ENCODE measurements at places on chromosomes 13 and 19. TPM values are rescaled to one million over a fixed set of nuclear protein-coding genes. Genes with fewer than 3 reads are reported as not detected.

DNA sequence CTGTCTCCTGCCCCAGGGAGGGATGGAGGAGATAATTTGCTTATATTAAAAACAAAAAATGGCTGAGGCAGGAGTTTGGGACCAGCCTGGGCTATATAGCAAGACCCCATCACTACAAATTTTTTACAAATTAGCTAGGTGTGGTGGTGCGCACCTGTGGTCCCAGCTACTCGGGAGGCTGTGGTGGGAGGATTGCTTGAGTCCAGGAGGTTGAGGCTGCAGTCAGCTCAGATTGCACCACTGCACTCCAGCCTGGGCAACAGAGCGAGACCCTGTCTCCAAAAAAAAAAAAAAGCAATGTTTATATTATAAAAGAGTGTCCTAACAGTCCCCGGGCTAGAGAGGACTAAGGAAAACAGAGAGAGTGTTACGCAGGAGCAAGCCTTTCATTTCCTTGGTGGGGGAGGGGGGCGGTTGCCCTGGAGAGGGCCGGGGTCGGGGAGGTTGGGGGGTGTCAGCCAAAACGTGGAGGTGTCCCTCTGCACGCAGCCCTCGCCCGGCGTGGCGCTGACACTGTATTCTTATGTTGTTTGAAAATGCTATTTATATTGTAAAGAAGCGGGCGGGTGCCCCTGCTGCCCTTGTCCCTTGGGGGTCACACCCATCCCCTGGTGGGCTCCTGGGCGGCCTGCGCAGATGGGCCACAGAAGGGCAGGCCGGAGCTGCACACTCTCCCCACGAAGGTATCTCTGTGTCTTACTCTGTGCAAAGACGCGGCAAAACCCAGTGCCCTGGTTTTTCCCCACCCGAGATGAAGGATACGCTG lies 184.0 kb downstream of the KDM4B start:
- no peak for DNase-seq

The FGF21 gene
- total RNA-seq = not detected

GRCh38 chr13:87872813-87873212 lies 201.6 kb downstream of the SLITRK5 start:
- DNase-seq = no peak

The THAP8 gene
- 1.3 TPM for total RNA-seq

DNA sequence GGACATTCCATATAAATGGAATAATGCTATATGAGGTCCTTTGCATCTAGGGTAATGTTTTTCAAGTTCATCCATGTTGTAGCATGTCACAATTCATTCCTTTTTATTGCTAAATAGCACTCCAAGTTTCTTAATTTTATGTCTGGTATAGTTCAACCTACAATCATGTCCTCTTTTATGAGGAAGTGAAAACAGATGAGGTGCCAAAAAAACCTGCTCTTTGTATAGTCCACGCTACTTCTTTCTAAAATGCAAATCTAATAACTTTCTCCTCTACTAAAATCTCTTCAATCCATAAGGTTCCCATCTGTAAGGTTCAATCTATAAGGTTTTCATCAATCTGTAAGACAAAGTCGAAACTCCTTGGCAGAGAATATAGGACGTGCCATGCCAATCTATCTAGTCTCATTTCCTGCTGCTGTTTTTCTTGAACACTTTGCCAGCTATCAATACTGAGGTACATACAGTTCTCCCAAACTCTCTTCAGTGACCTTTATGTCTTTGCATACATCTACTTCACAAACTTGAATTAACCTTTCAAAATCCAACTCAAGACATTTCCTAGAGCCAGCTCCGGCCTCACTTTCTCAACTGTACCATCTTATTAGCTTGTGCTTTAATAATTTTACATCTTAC lies 33.7 kb downstream of the INTS6 start:
- DNase-seq = no peak

DNA sequence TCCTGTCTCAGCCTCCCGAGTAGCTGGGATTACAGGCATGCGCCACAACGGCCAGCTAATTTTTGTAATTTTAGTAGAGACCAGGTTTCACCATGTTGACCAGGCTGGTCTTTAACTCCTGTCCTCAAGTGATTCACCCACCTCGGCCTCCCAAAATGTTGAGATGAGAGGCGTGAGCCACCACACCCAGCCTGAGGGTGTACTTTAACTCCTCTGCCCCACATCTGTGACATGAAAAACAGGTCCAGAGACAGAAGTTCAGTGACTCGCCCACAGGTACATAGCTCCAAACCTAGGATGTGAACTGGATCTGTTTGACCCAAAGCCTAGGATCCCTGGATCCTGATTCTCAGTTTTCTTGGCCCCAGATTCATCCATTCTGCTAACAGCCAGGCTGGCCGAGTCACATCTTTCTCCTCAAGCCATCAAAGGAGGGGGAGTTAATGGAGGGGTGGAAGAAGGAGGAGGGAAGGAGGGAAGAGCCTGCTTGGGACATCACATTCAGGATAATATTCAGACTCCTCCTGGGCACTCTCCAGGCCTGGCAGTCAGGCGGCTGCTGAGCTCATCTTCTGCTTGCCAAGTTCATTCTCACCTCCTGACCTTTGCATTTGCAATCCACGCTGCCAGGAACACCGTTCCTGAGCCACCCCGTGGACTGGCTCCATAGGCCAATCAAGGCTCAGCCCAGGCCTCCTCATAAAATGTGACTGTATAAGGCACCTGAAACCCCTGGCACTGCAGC lies 3.1 kb downstream of the SPC24 start:
- DNase-seq = no peak

DNA sequence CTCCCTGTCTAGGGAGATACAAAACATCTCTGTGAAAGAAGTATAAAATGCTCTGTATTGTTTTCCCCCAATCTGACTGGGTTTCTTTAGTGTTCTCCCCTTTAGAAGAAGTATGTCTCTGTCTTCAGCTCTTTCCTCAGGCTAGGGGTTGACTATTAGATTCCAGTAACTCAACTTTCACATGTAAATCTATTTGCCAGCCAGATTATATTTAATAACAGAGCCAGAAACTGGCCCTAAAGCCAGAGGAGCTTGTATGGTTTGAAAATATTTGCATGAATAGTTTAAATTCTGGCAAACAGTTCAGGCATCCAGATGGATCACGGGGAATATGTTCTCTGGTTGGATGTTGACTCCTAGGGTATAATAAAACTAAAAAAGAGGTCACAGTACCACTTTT lies 22.3 kb upstream of the CYSLTR2 start:
- DNase-seq = no peak

DNA sequence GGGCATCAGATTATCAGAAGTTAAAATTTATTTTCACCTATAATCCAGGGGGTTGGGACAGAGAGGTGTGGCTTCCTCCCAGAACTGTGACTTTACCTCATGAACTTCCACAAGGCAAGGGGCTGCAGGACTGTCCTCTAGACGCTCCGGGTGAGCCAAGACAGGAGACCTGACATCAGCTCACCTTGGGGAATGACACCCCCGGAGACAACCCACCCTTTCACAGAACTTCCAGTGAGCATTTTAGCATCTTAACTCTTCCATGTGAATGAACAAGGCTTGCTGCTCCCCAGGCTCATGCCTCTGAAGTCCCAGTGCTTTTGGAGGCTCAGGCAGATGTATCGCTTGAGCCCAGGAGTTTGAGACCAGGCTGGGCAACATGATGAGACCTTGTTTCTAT lies 29.4 kb upstream of the TFDP1 start:
- no peak for DNase-seq

- no peak for DNase-seq
These were observed 96.1 kb upstream of the MBNL2 start for GRCh38 chr13:97125810-97126738.

The ACTMAP gene
- total RNA-seq = 10.6 TPM

DNA sequence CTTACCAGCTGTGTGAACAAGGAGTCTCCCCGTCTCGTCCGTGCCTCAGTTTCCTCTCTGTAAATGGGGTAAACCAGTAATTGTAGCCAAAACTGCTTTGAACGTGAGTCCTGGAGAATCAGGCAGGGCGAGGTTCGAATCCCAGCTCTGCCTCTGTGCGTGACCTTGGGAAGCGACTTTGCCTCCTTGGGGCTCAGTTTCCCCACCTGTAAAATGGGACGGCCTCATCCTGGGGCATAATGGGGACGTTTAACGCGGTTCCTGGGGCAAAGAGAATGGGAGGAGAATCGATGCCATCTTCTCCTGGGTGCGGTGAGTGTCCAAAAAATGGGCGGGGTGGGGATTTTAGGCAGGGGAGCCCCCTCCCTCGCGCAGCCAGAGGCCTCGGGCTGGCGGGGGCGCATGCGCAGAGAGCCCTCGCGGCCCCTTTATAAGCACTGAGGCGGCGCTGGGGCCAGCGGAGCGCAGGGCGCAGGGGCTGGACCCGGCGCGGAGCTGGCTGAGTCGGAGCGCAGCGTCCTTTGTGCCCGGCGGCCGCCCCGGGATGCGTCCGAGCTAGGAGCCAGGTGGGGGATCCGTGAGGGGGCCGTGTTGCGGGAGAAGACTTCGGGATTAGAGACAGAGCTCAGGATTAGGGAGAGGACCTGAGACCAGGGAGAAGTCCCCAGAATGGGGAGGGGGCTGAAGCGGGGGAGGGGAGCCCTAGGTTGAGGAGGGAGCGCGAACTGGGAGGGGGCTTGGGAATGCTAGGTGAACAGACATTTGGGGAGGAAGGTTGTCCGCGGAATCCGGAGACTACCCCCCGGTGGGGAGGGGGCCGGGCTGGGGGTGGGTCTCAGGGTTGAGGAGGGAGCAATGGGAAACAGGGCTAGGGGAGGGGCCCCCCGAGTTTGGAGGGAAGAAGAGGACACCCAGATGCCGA lies at the start of gene NCAN:
NCAN (plus strand) TSS at position 460 of the 922 bp plus-strand sequence. CDS start 4,996 bp downstream, outside the sequence.
- DNase-seq = no peak

The VSTM2B gene
- total RNA-seq = not detected

The TYROBP gene
- total RNA-seq = 6.4 TPM

The KCNJ14 gene
- 1.8 TPM for total RNA-seq

DNA sequence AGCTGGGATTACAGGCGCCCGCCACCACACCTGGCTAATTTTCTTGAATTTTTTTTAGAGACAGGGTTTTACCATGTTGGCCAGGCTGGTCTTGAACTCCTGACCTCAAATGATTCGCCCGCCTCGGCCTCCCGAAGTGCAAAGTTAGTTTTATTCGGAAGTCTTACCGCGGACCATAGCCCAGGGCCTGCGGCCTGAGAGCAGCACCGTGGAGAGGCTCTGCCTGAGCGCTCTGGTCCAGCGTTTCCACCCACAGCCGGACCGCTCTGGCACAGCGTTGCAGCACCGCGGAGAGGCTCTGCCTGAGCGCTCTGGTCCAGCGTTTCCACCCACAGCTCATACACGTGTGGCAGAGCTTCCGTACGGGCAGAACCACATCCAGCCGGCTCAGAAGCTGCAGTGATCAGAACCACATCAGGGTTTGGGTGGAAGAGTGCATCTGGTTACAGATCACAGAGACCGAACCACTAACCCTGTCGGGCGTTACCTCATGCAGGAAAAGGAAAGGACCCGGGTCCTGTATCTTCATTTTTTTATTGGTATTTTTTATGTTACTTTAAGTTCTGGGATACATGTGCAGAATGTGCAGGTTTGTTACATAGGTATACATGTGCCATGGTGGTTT lies 102.4 kb upstream of the SOX1 start:
- DNase-seq = no peak

The CD22 gene
- not detected for total RNA-seq

DNA sequence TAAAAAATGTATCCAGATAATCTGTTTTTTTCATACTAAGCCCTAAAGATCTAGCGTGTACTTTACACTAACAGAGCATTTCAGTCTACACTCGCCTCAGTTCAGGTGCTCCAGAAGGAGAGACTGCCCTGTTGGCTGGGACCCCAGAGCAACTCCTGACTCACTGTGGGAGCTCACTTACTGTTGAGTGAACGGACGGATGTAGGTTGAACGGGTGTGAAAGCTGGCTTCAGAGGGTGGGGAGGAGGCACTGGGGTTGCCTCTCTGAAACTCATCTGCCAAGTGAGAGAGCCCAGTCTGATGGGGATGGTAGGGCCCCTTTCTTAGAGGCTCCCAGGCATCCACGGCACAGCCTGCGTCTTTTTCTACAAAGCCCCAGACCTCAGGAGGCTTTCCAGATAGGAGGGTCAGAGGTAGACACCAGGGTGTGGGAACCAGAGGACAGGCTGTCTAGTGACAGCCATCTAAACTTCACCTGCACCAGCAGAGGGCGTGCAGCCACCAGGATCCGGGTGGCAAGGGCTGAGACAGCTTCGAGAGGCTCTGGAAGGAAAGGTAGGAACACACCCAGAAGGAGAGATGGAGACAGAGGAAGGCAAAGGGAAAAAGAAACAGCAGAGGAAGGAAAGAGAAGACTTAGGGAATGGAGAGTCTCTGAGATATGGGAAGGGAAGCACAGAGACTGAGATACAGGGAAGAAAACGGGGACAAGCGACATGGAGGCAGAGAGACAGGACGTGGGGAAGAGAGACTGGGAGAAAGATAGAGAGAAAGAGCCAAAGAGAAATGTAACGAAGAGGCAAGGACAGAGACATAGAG lies 3.7 kb downstream of the KASH5 start:
- peak; percentile 74 for DNase-seq

DNA sequence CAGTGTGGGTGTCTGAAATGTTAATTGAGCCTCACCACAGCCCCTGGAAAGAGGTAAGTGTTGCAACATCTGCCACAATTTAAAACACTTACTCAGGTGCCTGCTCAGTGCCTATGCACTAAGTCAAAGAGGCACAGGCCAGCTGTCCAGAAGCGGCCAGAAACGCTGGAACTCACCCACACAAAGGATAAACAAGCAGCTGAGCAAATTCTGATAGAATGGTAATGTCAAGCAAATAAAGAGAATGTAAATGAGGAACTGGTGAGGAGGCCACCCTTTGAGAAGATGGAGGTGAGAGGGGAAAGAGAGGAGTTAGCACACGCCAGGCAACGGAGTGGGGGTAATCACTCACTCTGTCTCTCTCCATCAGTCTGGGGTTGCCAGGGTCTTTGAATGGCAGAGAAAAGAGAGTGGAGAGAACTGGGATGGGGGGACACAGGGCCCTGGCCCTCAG lies 67.7 kb upstream of the SERP2 start:
- DNase-seq = no peak

- DNase-seq = no peak
These were observed 23.5 kb downstream of the SLAIN1 start for GRCh38 chr13:77720988-77721387.

- no peak for DNase-seq
These were observed 1000.6 kb downstream of the OLFM4 start for GRCh38 chr13:54029226-54029625.

The IGLON5 gene
- total RNA-seq = 0.09 TPM

DNA sequence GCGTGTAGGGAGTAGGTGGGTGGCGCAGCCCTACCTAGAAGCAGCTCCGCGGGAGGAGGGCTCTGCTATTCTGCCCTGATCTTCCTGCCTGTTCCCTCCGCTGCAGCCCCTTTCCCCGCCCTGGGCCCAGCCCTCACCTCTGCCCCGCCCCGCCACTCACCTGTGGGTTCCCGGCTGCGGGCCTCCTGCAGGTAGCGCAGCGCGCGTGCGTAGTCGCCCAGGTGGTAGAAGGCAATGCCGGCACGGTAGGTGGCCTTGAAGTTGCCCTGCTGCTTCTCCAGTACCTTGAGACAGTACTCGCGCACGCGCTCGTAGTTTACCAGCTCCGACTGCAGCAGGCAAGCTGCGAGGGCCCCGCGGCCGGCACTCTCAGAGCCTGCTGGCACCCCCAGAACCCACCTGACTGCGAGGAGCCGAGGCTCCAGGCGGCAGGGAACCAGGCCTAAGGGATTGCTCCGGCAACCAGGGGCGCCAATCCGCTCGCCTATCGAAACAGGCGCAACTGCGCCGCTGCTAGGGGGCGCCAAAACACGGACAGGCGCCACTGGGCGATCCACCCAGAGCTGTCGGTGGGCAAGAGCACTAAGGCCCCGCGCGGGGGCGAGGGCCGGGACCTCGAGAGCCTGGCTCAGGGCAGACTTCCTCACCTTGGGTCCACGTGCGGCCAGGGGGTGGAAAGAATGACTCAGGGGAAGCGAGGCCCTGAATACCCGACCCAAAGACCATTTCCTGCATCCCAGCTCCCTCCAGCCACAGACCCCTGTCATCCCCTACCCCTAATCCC lies 965 bp downstream of the TTC9B start:
- no peak for DNase-seq

The TEX101 gene
- total RNA-seq = not detected
